Heart right ventricle (tissue), 16 donors: ENCODE measurements at places on chromosomes 11 and 22.

DNA sequence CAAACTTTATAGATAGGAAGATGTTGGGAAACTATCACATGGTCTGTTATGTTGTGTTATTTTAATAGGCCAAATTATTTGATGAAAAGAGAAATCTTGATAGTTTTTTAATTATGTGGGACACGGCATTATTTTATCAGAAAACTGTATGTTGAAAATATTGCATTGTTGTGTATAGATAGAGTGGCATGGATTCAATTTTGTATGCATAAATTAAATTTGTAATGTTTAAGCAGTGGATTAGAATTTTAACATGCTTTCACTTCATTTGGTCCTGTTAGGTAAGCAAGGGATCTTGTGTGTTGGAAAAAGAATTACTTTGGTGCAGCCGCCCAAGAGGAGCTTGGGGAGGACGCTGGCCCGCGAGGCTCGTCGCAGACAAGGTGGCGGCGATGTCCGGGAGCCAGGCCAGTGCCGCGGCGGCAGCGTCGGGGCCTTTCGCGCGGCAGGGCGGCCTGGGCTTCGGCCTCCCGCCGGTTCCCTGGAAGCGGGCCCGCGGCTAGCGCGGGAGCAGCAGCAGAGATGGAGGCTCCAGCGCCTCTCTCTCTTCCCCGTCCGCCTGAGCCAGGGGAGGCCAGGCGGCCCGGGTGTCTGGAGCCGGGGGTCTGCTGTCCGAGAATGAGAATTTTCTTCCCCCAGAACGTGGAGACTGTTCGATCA, 82.7 kb downstream of the GGT1 start:
- peak; percentile 21 for DNase-seq

DNA sequence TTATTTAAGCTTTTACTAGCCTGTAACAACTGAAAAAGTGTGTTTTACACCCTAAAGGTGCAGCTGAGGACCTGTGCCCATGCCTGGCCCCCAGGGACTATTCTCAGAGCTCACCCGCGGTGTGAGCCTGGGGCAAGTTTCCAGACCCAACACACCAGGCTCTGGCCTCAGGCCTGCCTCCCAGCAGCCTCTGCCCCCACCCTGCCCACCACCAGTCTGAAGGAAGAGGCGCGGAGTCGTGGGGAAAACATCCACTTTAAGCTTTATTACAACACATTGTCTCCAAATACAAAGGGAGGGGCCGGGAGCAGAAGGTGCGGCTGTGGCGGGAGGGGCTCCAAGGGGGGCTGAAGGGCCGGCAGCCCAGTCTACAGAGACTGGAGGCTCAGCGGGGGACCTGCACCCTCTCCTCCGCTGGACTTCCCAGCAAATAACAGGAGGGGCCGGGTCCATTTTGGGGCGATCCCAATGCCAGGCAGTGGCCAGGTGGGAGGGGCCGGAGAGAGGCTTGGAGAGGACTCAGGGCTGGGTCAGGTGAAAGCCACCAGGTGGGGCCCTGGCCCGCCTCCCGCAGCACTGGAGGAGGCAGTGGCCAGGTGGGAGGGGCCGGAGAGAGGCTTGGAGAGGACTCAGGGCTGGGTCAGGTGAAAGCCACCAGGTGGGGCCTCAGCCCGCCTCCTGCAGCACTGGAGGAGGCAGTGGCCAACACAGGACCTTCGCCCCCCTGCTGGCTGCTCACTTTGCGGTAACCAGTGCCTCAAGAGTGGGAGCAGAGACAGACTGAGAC, 18.1 kb downstream of the DUSP8 start:
- no peak for DNase-seq

DNA sequence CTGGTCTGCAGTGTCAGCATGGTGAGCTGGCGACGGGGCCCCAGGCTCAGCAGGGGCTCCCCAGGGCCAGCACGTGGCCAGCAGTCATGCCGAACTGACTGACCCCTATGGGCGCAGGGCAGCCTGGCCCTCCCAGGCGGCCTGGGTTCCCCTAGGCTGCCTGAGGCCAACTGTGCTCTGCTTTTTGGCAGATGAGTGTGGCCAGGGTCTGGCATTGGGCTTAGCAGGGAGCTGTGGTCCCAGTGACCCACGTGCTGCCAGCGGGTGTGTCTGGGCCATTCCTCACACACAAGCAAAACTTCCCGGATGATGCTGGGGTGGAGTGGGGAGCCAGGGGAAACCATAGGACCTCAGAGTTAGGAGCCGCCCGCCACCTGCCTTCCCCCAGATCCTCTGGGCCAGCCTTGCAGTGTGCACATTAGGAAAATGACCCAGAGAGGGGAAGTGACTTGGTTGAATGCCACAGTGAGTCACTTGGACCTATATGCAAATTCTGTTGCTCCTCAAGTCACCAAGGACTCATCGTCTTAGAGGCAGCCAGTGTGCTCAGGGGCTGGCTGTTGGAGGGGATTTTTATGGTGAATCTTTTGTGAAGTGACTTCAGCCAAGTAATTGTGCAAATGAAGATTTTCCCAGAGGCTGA, 6.5 kb downstream of the ADORA2A start:
- no peak for DNase-seq

- DNase-seq, result peak; percentile 42
These were observed 3.1 kb downstream of the CDC42EP1 start for GRCh38 chr22:37563153-37564081.

GRCh38 chr11:70024036-70024772, 53.9 kb upstream of the ANO1 start:
- DNase-seq, result no peak

DNA sequence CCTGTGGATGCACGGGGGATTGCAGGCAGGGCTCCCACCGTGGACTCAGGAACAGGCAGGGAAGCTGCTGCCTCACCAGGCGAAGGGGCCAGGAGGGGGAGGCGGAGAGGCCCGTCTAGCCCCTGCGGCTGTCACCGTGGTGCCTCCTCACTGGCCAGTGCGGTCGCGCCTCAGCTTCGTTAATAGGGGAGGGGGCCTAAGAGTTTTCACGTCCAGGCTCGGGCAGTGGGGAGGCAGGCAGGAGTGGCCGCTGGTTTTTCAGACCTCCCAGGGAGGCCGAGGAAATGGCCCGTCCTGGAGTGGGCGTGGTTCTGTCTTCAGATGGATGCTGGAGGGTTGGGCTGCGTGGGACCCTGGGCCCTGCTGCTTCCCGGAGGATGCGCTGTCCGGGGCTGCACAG, 91.1 kb upstream of the B3GAT1 start:
- no peak for DNase-seq

- DNase-seq, result no peak
These were observed 15.8 kb downstream of the CDKN1C start for GRCh38 chr11:2869561-2870427.

DNA sequence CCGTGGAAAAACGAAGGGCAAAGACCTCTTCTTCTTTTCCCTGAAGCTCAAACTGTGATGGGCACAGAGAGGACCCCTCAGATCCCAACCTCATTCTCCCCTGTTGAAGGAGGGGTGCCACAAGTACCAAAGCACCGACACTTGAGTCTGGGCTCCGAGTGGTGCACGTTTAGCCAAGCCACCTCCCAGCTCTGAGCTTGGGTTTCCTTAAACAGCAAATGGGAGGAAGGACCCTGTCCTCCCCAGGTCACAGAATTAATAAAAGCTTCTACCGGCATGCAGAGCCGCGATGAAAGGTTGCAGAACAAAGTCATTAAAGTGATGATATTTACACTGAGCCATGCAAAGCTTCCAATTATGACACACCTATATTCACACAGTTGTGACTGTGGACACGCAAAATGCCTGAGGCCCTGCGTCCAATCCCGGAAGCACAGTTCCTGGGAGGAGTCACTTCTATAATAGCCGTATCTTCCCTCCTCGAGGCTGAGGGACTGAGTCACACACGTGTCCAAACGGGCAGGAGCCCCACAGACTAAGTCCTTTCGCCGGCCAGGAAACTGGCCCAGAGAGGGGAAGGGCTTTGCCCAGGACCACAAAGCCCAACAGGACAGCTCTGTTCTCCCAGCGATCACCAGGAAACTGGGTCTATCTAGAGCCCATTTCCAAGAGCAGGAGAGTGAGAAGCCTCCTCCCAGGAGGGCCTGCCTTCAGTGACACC, 922 bp upstream of the CSNK1E start:
- peak; percentile 53 for DNase-seq

DNA sequence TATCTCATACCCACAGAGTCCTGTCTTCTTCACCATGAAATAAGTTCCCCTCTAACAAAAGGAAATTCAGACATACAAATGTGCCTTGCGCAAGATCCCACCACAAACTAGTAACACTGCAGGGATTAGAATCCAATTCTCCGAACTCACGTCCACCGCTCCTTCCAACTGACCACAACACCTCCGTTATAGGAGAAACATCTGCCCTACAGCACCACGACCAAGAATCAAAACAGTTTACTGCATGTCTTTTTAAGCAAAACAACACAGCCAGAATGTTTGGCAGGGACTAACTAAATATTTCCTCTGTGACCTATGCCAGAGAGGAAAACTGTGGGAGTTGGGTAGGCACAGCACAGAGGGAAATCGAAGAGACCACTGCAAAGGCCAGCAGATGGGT, 72.7 kb upstream of the AKIP1 start:
- no peak for DNase-seq

- no peak for DNase-seq
These were observed 8.0 kb downstream of the ARHGAP1 start for GRCh38 chr11:46692450-46692849.
